ENCODE measurements at places on chromosomes 12 and 14.

- no peak for DNase-seq
Measured at GRCh38 chr14:70100071-70100470, 88.7 kb downstream of the SLC8A3 start.

DNA sequence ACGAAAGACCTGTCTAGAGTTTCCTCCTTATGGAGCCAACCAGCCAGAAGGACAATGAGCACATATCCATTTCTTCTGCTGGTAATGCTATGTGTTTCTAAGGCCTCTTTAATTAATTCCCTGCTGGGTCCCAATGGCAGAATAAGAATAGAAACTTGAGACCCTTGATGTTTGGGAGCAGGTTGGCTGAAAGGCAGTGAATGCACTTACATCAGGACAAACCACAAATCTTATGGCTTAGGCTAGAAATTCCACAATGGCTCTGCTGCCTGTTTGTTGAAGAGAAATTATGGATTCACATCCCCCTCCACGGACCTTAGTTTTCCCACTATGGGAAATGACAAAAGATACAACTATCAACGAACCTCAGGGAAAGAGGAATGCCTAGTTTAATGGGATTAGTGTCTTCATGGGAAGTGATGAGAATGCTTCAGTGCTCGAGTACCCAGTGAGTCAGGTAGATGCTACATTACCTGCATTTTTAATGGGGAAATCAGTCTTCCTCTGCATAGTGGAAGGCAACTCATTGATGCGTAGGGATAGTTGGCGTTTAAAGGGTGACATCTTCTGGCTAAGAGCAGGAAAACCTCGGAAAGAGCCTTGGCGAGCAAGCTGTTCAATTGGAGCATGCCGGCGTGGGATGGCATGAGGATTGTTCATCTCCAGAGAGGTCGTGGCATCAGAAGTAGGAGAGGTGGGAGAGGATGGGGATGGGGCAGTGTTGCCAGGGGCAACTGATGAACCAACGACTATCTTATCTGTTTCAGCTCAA lies 46.5 kb downstream of the PAPLN start:
- no peak for DNase-seq

DNA sequence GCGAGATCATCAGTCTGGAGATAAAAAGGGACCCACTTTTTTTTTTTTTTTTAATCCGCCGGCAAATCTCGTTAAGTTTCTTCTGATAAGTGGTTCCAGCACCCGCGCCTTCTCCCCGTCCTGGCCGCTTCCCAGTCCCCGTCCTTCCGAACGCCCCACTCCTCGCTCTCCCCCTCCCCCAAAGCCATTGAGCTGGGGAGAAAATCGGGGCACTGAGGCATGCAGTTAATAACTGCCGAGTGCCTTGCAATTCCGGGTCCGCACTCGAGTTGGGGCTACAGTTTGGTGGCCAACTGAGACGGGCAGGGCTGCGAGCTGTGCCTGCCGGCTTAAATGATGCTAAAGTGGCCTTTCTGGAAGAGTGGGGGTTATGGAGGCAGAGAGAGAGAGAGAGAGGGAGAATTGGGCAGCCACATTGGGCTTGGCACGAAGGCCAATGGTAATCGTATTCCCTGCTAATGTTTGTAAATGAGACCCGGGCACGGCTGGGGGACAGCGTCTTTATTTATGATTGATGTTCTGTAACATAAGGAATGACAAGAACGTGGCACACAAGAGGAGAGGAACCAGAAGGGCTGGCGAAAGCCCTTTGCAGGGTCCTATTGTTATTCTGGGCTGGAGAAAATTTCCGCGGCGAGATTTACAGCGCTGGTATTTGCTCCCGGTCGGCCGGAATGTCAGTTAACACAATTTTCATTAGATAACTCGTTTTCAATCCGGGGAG lies 115.4 kb upstream of the MYL2 start:
- DNase-seq, result no peak

DNA sequence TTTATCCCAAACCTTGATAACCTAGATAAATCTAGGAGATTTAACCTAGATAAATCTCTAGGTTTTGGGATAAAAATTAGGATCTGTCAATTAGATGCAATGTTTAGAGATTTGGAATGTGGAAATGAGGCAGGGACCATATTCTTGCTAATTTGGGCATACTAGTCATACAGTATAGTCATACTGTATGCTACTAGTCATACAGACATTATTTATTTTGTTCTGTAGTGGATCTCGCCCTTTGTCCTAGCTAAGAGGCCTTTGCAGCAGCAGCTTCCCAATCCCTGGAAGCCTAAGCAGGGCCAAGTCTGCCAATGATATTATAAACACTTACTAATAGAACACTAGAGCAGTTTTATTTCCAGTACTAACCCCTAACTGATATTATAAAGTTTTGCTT lies 136.4 kb downstream of the CEP128 start:
- DNase-seq, result no peak

- no peak for DNase-seq
Measured at GRCh38 chr12:124705545-124706138, 138.2 kb upstream of the NCOR2 start.

GRCh38 chr14:73007835-73008234 lies 19.1 kb downstream of the ZFYVE1 start:
- no peak for DNase-seq

DNA sequence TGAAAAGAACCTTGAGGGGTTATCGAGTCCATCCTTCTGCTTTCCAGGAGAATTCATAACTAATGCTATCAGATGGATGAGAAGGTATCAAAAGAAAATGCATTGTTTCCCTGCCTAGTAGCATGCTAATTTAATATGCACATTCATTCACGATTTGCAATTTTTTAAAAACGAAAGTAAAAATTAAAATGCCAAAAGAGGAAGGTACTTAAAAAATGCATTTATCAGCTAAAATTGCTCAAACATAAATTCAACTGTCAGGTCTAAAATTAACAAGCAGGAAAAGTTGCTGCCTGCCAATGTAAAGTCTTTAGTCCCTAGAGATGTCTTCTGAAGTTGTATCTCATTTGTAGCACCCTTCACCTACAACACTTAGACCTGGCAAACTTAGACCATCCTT lies 7.9 kb downstream of the ATF7 start:
- DNase-seq, result no peak

GRCh38 chr14:23621204-23621931 lies 14.8 kb upstream of the DHRS2 start:
- DNase-seq, result no peak

GRCh38 chr12:75754698-75755097 lies 243.3 kb upstream of the KRR1 start:
- DNase-seq, result no peak

DNA sequence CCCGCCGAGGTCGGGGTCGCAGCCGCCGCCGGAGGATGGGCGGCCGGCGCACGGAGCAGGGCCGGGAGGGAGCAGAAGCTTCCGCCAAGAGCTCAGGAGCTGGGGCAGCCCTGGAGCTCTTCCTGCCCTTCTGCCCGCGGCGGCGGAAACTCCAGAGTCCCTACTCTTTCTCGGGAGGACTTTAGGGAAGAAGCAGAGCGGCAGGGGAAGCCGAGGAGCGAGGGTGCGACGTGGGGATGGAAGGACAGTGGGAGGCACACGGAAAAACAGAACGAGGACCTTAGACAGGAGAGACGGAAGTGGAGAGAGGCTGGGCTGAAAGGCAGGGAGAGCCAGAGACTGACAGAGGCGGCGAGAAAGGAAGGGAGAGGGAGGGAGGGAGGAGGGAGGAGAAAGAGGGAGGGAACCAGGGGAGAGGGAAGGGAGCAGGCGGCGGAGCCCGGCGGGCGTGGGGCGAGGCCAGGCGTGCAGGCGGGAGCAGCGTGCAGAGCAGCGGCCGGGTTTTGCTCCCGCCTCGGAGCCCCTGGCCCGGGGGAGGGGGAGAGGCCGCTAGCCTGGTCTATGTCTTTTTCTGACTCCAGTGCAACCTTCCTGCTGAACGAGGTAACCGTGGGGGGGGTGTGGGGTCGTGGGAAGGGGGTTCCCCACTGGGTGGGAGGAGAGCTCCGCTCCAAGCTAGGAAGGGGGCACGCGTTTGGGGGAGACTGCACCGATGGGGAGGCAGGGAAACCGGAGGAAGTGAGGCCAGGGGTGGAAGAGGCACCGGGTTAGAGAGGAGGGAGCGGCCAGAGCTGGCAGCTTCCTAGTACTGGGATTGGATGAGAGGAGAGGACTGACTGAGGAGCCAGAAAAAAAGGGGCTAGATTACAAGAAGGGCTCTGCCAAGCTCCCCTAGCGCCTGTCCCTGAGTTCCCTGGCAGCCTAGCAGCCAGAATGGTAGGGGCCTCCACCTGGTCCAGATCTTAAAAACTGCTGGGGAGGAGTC lies 2.9 kb upstream of the CACNB3 start:
- DNase-seq, result no peak

GRCh38 chr14:50816395-50817047 lies 14.4 kb downstream of the NIN start:
- DNase-seq, result no peak

- no peak for DNase-seq
Measured at GRCh38 chr12:102528111-102528510, 47.7 kb upstream of the IGF1 start.

GRCh38 chr12:110846615-110847566 lies at the start of gene CCDC63:
Gene CCDC63 (plus strand): TSS chr12:110846987. CDS start chr12:110852955, 5,968 bp downstream.
- DNase-seq, result no peak

DNA sequence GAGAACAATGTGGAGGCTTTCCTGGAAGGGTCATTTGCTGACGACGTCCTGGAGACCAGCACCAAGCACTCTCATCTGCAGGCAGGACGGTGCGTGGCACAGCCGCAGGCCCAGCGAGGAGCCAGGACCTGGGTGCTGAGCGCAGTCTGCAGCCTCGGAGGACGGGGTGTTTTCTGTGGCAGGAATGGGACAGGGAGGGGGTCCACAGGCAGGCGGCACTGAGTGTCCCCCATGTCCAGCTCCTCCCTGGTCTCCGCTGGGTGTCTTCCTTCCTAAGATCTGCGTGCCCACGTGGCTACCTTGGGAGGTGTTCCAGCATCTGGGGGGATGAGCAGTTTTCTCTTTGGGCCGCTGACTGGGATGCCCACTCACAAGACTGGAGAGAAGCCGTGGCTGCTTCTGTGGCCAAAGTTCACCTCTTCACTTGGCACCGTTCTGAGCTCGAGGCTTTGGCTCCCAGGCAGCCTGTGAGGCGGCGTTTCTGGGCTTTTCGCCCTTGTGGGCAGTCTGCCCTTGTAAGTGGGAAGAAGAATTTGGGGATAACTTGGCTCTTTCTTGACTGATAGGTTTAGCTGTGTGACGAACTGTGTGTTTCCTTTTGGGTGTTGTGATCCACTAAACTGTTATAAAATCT lies 72.2 kb downstream of the NOC4L start:
- DNase-seq, result no peak

- DNase-seq, result no peak
Measured at GRCh38 chr12:98606359-98606988, 13.0 kb downstream of the SLC25A3 start.

DNA sequence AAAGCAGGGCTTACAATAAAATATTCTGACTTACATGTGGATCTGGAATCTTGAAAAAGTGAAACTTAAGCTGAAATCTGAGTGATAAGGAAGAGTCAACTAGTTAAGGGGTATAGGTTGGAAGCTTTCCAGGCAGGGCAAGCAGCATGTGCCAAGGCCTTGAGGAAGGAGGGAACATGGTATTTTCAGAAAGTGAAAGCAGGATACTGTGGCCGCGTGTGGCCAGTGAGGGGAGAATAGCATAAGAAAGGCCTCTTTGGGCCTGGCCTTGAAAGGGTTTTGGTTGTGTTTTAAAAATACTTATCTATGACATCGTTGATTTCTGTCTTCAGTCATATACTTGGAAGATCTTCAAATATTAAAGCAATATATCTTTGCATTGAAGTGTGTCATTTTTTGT lies 213.4 kb downstream of the AKAP6 start:
- DNase-seq, result no peak

- no peak for DNase-seq
Measured at GRCh38 chr12:54285150-54286041, 4.9 kb downstream of the HNRNPA1 start.

DNA sequence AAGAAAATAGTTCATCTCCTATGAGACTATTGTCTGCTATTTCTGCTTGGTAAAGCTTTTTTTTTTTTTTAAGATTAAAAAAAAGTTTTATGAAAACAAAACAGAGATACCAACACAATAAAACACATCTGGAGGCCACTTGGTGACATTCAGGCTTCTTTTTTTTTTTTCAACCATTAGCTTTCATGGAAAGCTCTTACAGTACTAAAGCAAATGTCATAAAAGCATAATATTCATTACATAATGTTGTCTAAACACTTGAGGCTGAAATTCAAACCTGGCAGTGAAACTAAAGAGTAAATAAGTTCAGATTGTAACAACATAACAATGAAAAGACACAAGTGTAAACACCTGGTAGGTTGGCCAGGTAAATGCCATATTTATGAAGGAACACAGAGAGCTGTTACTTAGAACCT lies 14.7 kb downstream of the PRICKLE1 start:
- DNase-seq, result no peak

DNA sequence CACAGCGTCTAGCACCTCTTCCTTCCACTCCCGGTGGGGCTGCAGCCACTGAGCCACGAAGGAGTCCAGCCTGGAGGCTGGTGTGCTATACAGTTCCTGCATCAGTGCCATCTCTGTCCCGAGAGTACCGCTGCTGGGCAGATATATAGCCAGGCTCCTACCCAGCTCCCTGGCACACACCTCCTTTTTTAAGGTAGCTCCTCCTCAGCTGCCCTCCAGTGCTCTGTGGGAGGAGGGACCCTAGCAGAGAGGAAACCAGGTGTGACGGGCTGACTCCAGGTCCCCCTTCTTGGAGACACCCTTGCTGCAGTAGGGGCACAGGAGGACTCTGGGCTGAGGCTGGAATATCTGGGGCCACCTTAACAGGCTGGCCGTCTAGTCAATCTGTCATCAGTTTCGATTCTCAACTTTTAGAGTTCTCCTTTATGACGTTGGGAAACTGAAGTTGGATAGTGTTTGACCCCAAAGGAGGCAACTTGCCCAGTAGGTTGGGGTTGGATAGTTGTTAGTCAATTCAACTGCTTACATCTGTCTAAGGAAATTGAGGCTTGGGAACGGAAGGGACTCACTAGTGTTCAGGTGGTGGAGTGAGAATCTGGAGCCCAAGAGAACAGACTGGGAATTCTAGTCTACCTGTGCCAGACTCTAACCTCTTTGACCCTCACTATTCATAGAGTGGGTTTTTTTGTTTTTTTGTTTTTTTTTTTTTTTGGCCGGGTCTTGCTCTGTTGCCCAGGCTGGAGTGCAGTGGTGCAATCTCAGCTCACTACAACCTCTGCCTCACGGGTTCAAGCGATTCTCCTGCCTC lies at the start of gene OASL:
Gene OASL (minus strand): TSS at position 386 of the 808 bp plus-strand sequence. CDS start 275 bp downstream, at position 111.
- peak; percentile 5 for DNase-seq

GRCh38 chr14:95690815-95691214 lies 4.6 kb downstream of the TCL1B start:
- no peak for DNase-seq

GRCh38 chr12:91940322-91940721 lies 205.3 kb downstream of the BTG1 start:
- DNase-seq, result no peak

DNA sequence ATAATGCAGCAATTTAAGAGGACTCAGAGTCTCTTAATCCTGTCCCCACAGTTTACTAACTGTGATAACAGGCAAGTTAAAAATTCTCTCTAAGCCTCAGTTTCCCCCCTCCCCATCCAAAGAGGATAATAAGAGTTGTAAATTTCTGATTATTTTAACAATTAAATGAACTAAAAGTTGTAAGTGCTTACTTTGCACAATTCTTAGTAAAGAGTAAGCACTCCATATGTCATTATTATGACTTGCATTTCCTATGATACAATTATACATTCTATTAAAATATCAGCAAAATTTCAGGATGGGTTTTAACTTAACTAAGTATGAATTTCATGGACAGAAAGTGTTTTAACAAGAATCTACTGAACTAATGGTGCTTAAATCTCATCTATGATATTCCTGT lies 80.1 kb downstream of the NELL2 start:
- DNase-seq, result no peak
